ENCODE measurements at places on chromosomes 7 and 10.

- no peak for DNase-seq
Observed at GRCh38 chr7:101814991-101815825, 2.2 kb upstream of the CUX1 start.

DNA sequence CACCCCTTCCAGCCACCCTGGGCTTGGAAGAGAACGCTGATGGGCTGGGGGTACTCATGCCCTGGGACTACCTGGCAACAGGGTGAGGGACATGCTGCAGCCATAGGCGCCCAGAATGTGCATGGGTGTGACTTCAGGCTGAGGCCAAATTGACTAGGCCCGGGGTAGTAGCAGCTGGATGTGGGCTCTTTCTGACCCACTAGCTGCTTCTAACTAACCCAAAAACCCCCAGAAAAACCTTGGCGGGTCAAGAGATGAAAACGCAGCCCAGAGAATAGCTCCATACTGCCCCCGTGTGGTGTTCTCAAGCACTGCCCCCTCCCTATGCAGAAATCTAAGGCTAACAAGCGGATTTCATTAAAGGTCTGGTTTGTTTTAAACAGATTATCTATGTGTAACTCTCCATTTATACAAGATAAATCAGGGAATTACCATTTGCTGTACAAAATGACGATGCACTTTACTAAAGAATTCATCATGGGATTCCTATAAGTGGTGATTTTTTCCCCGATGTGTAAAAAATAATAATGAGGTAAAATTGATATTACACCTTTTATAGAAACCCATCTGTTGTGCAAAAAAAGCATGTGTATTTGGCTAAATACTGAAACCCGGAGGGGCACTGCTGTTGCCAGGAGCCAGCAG is 4.2 kb downstream of the SMARCD3 start:
- DNase-seq, result peak; percentile 35

DNA sequence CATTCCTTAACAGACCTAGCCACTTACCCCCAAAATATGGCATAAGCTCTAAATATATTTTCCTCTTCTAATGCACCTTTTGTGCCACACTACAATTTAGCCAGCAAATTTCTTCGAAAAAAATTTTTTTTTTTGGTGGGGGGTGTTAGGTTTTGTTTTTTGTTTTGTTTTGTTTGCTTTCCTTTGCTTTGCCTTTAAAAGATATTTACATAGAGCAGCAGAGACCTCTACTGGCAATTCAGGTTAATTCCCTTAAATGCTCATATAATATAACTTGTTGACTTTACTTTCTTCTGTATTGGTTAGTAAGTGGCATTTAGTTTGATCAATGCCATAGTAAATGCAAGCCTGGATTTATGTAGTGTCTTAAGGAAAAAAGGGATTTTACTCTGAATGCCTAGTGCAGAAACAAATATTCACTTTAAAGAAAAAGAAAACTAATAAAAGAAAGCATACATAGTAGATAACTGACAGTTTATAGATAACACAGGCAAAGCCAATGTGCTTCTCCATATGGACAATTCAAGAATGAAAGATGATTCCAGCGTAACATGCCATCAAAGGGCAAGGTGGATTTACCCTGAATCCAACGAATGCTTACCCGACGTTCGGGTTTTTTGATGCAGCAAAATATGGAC is 1250.6 kb downstream of the GATA3 start:
- DNase-seq, result peak; percentile 32

DNA sequence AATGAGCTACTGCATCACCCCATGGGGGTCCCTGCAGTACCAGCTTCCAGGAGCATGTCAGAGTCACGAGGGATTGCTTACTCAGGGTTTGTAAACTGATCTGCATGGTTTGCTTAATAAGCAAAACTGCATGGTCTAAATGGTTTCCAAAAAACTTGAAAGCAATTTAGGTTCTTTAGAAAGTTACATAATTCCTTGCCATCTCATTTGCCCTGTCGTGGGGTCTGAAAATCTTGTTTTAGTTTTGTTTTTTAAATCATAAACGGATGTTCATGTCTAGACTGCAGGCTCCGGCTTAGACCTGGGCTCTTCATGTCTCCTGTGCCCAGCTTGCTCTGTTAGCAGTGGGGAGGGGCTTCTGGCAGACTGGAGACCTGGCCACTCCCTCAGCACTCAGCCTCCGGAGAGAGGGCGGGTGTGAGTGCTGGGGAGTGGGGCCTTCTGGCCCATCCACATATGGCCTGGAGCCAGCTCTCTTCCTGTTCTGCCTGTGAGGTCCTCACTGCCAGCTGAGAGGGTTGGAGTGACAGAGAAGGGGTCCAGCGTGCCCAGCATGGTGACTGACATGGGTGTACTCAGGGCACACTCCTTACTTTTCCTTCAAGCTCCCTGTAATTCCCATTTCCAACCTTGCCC is 17.5 kb downstream of the PRF1 start:
- DNase-seq, result peak; percentile 53

GRCh38 chr10:132446661-132447445 is 49.9 kb downstream of the PWWP2B start:
- no peak for DNase-seq

GRCh38 chr10:76172020-76172419 is 740.6 kb downstream of the LRMDA start:
- no peak for DNase-seq

GRCh38 chr10:14265709-14266108 is 65.0 kb downstream of the FRMD4A start:
- no peak for DNase-seq

GRCh38 chr7:1403638-1404459 is 55.4 kb downstream of the MICALL2 start:
- DNase-seq, result peak; percentile 79

DNA sequence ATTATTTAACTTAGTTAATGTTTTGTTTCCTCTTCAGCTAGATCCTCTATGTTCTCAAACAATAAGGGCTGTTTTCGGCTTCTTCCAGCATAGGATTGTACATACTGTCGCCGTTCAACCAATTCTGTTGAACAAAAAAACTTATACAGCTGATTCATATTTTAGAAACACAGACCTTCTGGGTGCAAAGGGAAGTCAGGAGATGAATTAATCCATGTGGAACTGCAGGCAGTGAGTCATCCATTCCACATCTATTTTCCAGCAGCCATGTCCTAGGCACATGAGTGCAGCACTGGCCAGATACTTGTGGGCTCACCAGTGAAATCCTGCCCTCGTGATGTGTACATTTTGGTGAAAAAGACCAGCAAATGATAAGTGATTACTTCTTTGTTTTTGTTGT is 163.2 kb downstream of the JAZF1 start:
- DNase-seq, result no peak

DNA sequence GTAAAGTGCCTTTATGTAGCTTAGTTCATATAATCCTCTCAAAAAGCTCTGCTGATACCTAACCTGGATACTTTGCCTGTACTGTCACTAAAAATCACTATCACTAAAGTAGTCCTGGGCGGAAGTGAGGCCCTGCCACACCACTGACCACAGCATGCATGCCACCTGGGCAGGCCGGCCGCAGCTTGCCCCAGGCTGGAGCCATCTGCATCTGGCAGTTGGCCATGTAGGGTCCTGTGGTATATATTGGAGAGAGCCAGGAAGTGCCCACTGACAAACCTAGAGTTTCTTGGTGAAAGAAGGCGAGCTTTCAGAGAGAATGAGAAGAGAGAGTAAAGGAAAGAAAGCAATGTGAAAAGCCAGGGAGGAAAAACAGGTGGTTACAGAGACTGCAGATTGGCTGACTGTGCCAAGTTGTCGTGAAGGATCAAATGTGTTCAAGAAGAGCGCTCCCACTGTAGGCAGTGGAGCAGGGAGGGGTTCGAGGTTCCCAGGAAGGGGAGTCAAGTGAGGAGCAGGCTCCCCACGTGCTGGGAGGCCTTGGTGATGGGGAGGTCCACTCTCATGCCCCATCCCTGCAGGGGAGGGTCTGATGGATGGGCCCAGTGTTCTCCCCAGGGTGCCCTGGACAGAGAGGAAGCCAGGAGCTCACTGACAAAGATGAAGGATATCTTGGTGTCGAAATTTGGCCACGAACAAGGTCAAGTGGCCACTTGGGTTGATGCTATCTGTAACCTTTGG is 13.6 kb downstream of the LOXL4 start:
- DNase-seq, result no peak

DNA sequence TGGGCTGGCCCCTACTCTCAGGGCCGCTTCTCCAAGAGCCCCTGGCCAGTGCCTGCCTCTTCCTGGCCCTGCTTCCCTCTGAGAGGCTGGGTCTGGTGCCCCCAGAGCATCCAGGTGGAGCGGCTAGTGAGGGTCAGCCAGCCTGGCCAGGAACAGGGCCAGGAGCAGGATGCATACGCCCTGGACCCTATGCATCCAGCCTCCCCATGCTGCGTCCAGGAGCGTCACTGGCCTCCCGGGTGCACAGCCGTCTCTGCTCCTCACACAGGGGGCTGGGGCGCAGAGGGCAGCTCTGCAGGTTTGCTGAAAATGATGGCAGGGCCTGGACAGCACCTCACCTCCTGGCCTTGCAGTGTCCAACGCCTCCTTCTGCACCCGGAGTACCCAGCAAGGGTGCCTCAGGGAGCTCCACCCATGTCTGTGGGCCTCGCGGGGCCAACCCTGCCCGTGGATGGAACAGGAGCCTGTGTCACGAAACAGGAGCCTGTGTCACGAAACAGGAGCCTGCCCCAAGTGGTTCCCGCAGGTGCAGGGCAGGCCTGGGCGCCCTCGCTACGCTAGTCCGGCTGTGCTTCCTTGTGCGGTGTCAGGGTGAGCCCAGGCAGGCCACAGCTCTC is 246.2 kb upstream of the PPP2R2D start:
- no peak for DNase-seq

- no peak for DNase-seq
Observed at GRCh38 chr7:45944058-45944457, 23.0 kb upstream of the IGFBP3 start.

DNA sequence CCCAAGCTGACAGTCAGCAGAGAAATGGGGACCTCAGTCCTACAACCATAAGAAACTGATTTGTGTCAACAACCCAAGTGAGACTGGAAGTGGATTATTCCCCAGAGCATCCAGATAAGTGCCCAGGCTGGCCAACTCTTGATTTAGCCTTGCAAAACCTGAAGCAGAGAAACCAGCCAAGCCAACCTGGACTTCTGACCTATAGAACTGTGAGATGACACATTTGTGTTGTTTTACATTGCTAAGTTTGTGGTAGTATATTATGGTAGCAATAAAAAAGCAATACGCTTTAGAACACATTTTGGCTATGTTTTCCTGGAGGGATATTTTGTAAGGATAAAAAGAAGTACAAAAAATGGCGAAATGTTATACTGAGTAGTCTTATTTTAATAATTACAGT is 19.7 kb upstream of the CCDC6 start:
- DNase-seq, result no peak

DNA sequence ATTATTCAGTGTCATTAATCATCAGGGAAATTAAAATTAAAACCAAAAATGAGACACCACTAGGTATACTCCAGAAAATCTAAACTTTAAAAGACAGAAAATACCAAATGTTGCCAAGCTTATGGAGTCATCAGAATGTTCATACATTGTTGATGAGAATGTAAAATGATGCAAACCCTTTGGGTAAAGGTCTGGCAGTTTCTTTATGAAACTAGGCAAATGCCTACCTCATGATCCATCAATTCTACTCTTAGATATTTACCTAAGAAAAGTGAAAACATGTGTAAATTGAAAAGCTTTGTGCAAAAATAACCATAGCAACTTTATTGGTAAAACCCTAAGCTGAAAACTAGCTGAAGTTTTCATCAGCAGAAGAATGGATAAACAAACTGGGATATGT is 329.5 kb upstream of the MEOX2 start:
- DNase-seq, result no peak

DNA sequence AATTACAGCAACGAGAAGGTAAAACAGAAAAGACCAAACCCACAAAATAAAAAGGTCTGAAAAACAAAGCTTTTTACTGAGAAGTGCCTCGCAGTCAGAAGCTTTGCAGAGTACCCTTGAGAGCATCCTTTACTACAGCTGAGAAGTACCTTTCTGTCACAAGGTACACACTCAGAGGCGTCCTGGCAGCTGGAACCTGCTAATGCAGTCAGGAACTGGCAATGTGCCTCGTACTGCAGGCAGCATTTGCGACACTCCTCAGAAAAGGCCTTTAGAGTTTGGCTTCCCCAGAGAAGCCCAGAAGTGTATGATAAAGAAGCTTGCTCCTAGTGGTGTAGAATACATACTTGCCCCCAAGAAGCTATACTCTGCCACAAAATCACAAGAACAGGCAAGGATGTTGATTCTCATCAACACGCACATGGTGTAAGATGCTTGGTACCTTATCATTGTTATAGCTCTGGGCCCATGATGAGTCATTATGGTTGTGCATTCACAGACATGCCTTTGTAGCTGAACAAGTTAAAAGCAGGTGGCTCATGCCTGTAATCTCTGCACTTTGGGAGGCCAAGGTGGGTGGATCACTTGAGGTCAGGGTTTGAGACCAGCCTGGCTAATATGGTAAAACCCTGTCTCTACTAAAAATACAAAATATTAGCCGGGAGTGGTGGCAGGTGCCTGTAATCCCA is 2.0 kb upstream of the GTPBP4 start:
- DNase-seq, result peak; percentile 62

DNA sequence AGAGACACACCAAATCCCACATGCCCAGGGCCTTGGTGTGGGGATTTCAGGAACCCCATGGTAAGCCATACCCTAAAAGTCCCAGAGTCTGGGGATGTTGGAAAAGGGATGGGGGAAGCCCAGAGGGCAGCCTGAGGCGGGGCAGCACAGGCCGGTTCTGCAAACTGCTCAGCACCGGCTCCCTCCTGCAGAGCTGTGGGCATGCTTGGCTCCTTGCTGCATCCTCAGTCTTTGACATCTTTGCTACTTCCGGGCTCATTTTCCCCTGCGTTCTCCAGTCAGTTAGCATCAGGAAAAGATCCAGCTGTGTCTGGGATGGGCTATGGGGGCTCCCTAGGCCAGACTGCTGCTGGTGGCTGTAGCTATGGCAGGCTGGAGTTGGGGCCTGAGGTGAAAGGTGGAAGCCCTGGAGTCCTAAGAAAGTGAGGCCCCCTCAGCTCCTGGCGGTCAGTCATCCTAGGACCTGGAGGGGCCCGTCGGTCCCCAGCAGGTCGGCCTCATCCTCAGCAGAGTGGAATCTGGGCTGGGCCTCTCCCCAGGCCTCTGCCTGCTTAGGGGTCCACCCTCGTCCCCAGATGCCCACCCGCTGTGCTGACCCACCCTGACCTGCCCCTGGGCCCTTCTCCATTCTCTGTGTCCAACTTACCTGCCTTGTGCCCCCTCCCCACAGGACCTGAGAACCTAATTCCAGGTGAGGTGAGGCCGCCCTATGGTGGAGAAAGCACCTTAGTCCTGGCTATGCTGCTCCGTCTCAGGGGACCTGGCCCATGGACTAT is 9.3 kb downstream of the TBATA start:
- DNase-seq, result no peak

DNA sequence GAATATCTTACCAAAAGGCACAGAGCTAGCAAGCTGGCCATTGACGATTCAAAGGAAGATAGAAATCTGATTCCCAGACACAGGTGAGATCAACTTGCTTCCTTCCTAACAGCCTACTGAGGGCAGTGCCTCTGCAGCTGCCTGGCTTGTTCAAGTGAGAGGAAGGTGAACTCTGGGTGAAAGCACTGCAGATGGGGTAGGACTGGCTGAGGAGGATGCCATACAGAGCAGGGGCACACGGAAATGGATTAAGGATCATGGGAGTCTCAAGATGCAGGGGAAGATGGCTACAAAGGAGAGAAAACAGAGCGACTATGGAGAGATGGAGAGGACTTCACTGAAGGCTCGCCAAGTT is 34.4 kb upstream of the GPAM start:
- DNase-seq, result no peak
